PC-3 (cell line): ENCODE measurements at places on chromosomes 6 and 20. TPM values are rescaled to one million over a fixed set of nuclear protein-coding genes. Genes with fewer than 3 reads are reported as not detected.

MLN gene
- not detected in 2 replicates for total RNA-seq

GRCh38 chr20:40467067-40467466 is 222.0 kb downstream of the MAFB start:
- H3K4me3 ChIP-seq: no peak overlapping the region
- no peaks in the 10 kb centered on the region for H3K4me1 ChIP-seq
- H3K27ac ChIP-seq: no peak overlapping the region

DNA sequence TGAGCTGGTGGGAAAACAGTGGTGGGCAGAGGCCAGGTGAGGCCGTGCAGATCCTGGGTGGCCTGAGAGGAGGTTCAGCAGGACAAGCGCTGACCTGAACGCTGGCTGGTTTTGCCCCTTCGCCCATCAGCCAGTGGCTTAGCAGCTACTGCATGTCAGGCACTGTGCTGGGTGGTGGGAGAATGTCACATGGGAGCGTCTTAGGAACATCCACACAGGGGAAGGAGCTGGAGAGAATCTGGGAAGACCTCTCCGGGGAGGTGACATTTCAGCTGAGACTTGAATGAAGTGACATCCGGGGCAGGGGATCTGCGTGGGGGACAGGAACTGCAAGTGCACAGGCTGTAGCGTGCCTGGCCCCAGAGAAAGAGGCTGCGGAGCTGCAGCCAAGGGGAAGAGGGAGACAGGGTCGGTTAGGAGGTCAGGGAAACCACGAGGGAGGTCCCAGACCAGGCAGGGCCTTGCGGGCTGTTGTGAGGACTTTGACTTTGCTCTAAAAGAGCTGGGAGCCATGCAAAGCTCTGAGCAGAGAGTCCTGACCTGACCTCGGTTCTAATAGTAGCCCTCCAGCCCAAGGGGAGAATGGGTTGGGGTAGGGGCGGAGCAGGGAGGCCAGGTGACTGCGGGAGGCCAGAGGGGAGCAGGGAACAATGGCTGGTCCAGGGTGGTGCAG is 156.8 kb upstream of the PTPN1 start:
- no peak for DNase-seq
- no peaks in the 10 kb centered on the region for H3K36me3 ChIP-seq
- no peak overlapping the region for H3K4me3 ChIP-seq
- peaks cover 11% of the 10 kb centered on the region for H3K4me1 ChIP-seq

DNA sequence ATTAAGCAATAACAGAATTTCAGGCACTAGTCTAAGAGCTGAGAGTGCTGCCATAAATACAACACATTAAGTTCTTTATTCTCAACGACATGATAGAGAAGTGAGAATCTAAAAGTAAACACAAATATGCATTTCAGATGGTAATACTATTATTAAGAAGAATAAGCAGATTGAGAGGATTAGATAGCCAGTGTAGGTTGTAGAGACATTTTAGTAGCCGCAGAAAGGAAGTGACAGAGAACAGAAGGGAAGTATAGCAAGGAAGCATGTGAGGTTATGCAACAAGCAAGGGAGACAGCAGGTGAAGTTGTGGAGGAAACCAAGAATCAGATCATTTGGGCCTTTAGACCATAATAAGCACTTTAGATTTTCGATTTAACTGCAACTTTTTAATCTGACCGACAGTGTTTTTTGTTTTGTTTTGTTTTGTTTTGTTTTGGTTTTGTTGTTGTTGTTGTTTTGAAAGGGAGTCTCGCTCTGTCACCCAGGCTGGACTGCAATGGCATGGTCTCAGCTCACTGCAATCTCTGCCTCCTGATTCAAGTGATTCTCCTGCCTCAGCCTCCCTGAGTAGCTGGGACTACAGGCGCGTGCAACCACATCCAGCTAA is 737.0 kb upstream of the ADGRB3 start:
- no peak overlapping the region for H3K4me3 ChIP-seq
- no peak for DNase-seq
- H3K4me1 ChIP-seq: no peaks in the 10 kb centered on the region
- no peaks in the 10 kb centered on the region for H3K36me3 ChIP-seq

GRCh38 chr20:33693741-33694638 is 7.8 kb upstream of the E2F1 start:
- DNase-seq: no peak
- no peaks in the 10 kb centered on the region for H3K4me1 ChIP-seq
- no peaks in the 10 kb centered on the region for H3K36me3 ChIP-seq
- no peak overlapping the region for H3K27ac ChIP-seq
- no peaks in the 10 kb centered on the region for H3K27me3 ChIP-seq
- H3K4me3 ChIP-seq: no peak overlapping the region

- no peak overlapping the region for H3K27ac ChIP-seq
- DNase-seq: no peak
- no peak overlapping the region for H3K4me3 ChIP-seq
- H3K36me3 ChIP-seq: no peaks in the 10 kb centered on the region
- H3K27me3 ChIP-seq: no peaks in the 10 kb centered on the region
- no peaks in the 10 kb centered on the region for H3K4me1 ChIP-seq
These were observed 916.0 kb upstream of the FLRT3 start for GRCh38 chr20:15253431-15253830.

DNA sequence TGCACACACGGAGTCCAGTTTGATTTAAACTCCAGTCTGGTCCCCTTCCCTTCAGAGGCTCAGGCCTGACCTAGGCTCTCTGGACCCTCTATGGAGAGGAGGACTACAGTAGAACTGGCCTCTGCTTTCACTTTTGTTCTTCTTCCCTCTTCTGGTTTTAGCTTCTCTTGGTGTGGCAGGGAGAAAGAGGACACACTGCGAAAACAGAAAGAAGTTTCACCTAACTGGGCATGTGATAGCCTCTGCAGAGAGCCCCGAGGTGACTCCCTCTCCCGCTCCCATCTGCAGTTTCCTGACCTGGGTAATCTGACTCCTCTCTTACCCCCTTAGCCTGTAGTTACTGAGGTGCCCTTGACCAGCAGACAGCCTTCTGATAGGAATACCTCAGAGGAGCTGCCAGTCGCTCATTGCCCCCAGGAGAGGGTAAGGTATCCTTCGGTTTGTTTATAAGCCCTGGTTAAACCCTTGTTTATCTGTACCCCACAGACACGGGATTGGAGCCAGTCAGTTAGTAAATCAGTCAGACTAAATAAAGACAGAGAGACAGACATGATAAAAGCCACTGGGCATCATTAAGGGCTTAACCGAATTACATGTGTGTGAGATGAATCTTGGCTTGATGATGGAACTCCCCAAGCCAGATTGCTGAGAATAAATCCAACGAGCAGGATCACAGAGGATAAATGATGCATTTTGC is 12.0 kb upstream of the DTNBP1 start:
- no peak overlapping the region for H3K4me3 ChIP-seq
- H3K27ac ChIP-seq: no peak overlapping the region
- H3K36me3 ChIP-seq: no peaks in the 10 kb centered on the region
- DNase-seq: no peak
- peaks cover 70% of the 10 kb centered on the region for H3K27me3 ChIP-seq
